Osteoblast (primary cell): ENCODE measurements at places on chromosomes 5 and 9.

DNA sequence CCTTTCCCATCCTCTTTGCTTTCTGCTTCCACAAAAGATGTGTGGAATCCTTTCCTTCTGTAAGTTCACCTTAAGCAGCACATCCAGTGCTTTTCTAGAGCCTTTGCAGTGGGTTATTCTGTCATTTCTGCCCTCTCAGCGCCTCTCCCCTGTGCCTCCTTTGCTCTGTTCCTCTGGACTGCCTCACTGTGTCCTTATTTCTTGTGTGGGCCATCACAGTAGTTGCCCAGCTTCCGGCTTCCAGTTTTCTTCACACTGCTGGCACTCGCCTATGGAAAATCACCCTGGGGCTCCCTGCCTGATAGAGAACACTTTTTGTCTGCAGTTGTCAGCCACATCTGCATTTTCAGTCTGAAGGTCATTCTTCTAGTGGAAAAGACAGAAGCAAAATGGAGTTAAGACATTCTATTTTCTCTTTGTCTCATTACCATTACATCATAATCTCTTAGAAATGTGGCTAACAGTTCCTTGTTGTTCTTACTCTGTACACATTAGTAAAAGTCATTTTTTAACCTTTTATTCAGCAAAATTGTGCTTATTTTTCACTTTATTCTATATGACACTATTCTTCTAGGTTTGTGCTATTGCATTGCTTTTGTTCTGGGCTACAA lies 64.1 kb upstream of the ZNF608 start:
- no peak for DNase-seq

DNA sequence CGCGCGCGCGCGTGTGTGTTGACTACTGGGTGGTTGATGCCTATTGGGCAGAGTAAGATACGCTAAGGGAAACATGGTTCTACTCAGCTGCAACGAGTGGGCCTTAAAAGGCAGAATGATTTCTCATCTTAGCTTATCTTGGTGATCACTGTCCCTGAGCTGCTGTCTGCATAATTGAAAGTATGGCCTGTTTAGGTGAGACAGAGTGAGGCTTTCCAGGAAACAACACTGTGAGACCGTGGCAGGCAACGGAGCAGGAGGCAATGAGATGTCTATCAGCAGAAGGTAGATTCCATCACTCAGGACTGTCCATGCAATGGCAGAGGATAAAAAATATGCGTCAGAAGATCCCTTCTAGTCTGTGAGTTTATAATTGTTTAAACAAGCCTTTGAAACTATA lies 277.2 kb downstream of the TRIM32 start:
- DNase-seq, result no peak

DNA sequence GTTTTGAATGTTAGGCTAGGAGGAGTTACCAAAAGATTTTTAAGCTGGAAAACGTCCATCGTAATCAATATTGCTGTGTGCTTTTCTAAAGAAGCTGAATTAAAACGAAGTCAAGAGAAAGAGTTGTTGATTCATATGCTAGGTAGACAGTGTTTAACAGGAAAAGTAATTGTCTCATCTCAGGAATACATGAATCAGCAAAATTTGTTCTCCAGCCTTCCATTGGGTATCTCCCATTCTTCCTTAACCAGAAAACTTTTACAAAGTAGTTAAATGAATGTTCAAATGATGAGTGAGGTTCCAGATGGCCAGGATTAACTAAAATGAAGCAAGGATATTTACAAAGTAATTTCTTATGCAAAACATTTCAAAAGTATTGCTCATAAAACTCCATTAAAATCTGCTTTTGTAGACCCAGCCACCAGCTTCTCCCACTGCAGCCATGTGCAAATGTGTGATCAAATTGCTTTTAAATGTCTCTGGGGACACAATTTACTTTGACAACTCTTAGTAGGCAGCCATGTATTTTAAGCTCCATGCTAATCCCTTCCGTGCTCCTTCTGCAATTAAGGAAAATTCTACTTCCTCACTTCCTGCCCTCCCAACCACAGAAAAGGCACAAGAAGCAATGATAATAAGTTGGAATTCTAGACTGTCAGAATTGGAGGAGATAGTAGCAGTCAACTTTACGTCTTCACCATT lies 121.2 kb downstream of the HTR4 start:
- DNase-seq, result no peak

DNA sequence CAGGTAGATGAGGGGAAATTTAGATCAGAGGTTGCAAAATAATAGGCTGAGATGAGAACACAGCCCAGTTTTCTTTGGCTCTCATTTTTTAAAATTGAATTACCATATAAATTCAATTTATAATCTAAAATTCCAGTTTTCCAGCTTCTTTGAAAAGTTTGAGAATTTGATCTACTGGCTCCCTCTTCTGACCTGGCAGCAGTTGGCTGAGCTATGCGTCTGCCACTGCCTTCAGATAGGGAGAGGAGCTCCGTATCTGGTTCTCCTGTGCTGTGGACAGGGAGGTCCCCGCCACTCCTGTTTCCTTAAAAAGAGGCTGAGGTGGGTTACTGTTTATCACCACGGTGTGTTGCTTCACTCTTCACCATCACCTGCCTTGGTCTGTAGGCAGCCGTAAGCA lies 103.7 kb downstream of the ARHGAP26 start:
- DNase-seq, result peak; percentile 35

DNA sequence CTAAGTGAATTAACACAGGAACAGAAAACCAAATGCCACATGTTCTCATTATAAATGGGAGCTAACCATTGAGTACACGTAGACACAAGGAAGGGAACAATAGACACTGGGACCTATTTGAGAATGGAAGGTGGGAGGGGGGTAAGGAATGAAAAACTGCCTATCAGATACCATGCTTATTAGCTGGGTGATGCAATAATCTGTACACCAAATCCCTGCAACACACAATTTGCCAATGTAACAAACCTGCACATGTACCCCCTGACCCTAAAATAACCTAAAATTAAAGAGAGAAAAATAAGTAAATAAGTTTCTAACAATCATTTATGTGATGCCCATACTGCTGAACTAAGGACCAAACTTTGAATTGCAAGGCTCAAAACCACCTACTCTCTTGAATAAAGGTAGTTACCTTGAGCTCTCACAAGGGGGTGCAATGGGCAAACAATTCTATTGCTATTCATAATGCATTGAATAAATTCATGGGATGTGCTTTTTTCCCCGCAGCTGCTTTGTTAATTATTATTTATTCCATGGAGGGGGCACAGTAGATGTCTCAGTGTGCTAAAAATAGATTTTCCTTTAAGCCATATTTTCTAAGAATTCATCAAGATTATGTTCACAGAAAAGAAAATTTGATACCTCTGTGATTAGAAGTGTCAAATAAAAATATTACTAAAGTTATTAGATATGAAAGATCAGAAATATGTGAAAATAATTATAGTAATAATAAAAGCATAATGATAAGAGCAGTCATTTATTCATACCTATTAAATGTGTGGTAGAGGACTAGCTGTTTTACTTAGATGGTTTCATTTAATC lies 76.2 kb upstream of the PTPN3 start:
- DNase-seq, result peak; percentile 79

DNA sequence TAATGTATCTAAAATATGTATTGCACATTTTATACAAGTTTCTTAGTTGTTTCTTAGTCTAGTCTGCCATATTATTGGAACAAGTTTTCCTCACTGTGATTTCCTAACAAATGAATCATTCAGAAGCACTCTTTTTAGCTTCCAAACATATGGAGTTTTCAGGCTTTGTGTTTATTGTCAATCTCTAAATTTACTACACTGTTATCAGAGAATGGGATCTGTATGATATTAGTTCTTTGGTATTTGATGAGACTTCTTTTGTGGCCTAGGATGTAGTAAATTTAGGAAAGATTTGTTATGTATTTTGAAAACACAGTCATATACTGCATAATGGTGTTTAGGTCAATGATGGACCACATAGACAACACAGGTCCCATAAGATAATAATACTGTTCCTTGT lies 25.7 kb downstream of the SREK1IP1 start:
- DNase-seq, result no peak

- DNase-seq, result peak; percentile 50
Measured at GRCh38 chr9:131672451-131672850, 67.4 kb downstream of the RAPGEF1 start.

DNA sequence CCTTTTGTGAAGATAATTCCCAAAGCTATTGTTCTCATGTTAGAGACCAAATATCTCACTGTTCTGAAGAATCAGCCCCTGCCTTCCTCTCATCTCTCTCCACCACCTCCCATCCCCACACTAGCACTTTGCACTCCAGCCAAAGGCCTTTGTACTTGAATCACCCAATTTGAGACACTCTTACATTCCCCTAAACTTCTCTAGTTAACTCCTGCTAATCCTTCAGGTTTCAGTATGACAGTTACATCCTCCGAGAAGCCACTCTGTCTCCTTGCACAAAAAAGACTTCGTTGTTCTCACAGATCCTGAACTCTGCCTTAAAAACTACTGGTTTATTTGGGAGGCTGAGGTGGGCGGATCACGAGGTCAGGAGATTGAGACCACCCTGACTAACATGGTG lies 227.5 kb downstream of the PIK3R1 start:
- DNase-seq, result no peak

- peak; percentile 76 for DNase-seq
Measured at GRCh38 chr9:109010746-109011145, 2.6 kb downstream of the CTNNAL1 start.

GRCh38 chr5:160970605-160971191 lies 118.7 kb upstream of the ATP10B start:
- no peak for DNase-seq

- DNase-seq, result peak; percentile 69
Measured at GRCh38 chr9:100011062-100011681, 87.6 kb downstream of the ERP44 start.
